ENCODE measurements at places on chromosomes 1 and 21. TPM values are rescaled to one million over a fixed set of nuclear protein-coding genes. Genes with fewer than 3 reads are reported as not detected.
A peak's percentile ranks its signal among the peaks of the same experiment; 100 is the strongest.

The MPL gene
- total RNA-seq, result not detected

DNA sequence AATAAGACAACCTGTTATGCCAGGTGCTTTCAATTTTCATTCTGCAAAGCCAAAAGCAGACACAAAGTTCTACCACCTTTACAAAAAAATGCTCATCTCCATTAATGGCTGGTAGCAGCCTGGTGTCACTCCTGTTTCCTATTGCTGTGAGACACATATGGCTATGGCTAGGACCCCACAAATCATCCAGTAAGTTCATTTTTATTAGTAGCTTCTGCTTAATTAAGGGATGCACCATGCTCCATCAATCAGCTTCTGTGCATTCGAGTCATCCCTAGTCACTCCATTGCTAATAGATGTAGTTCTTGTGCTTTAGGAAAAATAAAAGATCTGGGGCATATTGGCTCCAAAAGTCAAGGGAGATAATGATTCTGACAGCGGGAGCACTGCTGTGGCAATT lies 257.2 kb downstream of the SPATA17 start:
- H3K36me3 ChIP-seq, result no peaks in the 10 kb centered on the region
- no peak overlapping the region for H3K4me3 ChIP-seq
- H3K4me1 ChIP-seq, result no peaks in the 10 kb centered on the region
- no peak for DNase-seq

GRCh38 chr1:199976496-199977144 lies 50.9 kb upstream of the NR5A2 start:
- peaks cover 17% of the 10 kb centered on the region for H3K4me1 ChIP-seq
- H3K4me3 ChIP-seq, result peak overlapping the region; percentile 41
- peak; percentile 20 for DNase-seq
- H3K27me3 ChIP-seq, result peaks cover 6% of the 10 kb centered on the region

GRCh38 chr1:176880955-176881595 lies 283.4 kb downstream of the ASTN1 start:
- no peaks in the 10 kb centered on the region for H3K4me1 ChIP-seq
- H3K27ac ChIP-seq, result no peak overlapping the region
- no peaks in the 10 kb centered on the region for H3K36me3 ChIP-seq
- peaks cover 2% of the 10 kb centered on the region for H3K27me3 ChIP-seq
- peak; percentile 85 for DNase-seq

DNA sequence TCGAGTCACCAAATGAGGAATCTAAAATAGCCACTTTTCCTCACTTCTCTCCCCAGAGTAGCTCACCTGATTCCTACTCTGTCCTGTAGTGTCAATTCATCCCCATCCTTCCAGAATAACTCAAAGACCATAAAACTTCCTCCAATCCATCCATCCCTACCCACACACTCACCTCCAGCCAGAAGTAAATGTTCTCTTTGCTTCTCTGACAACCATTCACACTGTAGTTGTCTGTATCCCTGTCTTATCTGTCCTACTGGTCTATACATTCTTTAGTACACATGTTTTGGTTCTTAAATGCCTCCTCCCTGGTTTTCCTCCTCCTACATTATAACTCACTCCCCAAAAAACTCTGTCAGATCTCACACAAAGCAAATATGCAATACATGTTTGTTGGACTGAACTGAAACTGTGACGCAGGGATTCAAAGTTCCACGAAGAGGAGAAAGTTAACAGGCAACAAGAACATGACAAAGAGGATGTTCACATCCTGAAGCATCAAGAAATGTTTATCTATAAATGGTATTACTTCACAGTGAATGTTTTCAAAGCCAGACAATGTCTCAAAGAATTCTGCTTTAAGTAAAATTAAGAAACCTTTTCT lies 11.0 kb downstream of the TP53BP2 start:
- H3K4me1 ChIP-seq, result peaks cover 15% of the 10 kb centered on the region
- H3K36me3 ChIP-seq, result no peaks in the 10 kb centered on the region
- H3K27ac ChIP-seq, result no peak overlapping the region
- no peak overlapping the region for H3K4me3 ChIP-seq
- H3K27me3 ChIP-seq, result no peaks in the 10 kb centered on the region
- DNase-seq, result no peak

The CFAP126 gene
- not detected for total RNA-seq

- peaks cover 4% of the 10 kb centered on the region for H3K4me1 ChIP-seq
- no peak for DNase-seq
- no peak overlapping the region for H3K27ac ChIP-seq
- no peaks in the 10 kb centered on the region for H3K36me3 ChIP-seq
These were observed 64.3 kb upstream of the RAVER2 start for GRCh38 chr1:64680599-64680998.

DNA sequence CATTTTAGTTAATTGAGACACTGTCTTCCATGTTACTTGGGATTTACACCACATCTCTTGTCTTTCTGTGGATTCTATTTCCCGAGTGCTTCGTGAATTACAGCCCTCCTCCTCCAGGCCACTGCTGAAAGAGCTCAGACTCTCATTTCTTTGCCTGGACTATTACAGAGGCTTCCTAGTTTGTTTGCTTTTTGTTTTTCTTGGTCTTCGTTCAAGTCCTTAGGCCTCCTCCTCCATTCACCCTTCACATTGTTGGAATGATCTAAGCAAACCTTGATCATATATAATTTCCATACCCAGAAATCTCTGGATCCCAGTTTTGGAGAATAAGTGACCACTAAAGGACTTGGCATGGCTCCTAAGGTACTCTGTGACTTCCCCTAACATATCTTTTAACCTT lies 94.1 kb downstream of the CNIH3 start:
- H3K4me1 ChIP-seq, result no peaks in the 10 kb centered on the region
- peaks cover 3% of the 10 kb centered on the region for H3K36me3 ChIP-seq
- no peak overlapping the region for H3K4me3 ChIP-seq
- H3K27me3 ChIP-seq, result peaks cover 4% of the 10 kb centered on the region

The CCDC181 gene
- total RNA-seq, result 1.1 TPM

DNA sequence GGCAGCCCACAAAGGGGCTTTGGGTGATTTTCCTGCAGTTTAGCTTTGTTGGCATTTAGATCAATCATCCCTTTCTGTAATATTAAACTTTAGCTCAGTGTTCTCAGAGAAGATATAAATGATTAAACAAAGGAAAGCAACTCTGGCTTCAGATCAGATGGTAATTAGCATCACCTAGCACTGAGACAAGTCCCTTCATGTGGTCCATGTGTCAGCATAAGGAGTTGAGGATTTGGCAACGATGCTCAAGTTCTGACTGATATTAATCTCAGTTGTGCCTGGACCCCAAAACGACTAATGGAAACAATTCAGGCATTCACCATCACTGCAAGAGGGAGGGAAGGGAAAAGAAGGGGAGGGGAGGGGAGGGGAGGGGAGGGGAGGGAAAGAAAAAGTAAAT lies 60.4 kb downstream of the SEC16B start:
- peaks cover 5% of the 10 kb centered on the region for H3K27me3 ChIP-seq
- H3K4me1 ChIP-seq, result no peaks in the 10 kb centered on the region

DNA sequence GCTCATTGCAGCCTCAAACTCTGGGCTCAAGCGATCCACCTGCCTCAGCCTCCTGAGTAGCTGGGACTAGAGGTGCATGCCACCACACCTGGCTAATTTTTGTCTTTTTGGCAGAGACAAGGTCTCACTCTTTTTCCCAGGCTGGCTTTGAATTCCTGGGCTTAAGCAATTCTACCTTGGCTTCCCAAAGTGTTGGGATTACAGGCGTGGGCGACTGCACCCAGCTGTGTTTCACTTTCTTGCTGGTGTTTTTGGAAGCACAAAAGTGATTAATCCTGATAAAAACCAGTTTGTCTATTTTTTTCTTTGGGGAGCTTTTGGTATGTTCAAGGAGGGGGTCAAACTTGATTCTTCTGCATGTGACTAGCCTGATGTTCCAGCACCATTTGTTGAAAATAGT lies 19.3 kb downstream of the RNF11 start:
- no peaks in the 10 kb centered on the region for H3K36me3 ChIP-seq
- peaks cover 3% of the 10 kb centered on the region for H3K27me3 ChIP-seq
- H3K27ac ChIP-seq, result no peak overlapping the region
- peaks cover 6% of the 10 kb centered on the region for H3K4me1 ChIP-seq

The TTC22 gene
- total RNA-seq, result not detected

- H3K27ac ChIP-seq, result no peak overlapping the region
- no peak for DNase-seq
- H3K36me3 ChIP-seq, result no peaks in the 10 kb centered on the region
- H3K4me1 ChIP-seq, result no peaks in the 10 kb centered on the region
- no peak overlapping the region for H3K4me3 ChIP-seq
These were observed 80.8 kb upstream of the UBE2U start for GRCh38 chr1:64122588-64122987.

GRCh38 chr1:107795994-107796393 lies 169.0 kb downstream of the VAV3 start:
- no peaks in the 10 kb centered on the region for H3K36me3 ChIP-seq
- H3K27ac ChIP-seq, result no peak overlapping the region
- H3K4me3 ChIP-seq, result no peak overlapping the region
- H3K27me3 ChIP-seq, result no peaks in the 10 kb centered on the region
- no peak for DNase-seq
- peaks cover 14% of the 10 kb centered on the region for H3K4me1 ChIP-seq

DNA sequence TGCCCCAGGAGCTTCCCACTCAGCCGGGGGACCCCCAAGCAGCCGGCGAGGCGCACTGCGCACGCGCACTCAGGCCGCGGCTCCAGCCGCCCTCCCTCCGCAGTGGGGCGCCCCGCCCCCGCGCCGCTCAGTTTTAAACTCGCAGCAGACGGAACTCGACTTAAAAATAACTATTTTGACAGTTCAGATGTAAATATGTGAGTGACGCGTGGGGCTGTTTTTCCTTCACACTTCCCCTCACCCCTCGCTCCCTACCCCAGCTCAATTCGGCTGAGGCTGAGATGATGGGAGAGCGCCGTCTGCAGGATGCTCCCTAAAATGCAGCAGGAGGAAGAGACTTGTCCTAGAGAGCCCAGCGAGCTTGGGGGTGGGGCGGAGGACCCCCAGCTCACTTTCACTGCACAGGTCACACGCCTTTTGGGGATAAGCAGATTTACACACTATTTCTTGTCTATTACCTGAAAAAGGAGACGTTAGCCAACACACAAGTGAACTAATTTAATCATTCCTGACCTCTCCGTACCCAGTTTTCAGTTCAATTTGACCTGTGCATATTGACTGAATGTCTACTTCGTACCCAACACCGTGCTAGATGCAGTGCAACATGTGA lies 8.9 kb upstream of the LEMD1 start:
- H3K4me1 ChIP-seq, result peaks cover 37% of the 10 kb centered on the region
- H3K27ac ChIP-seq, result peak overlapping the region; percentile 23
- no peaks in the 10 kb centered on the region for H3K36me3 ChIP-seq
- peaks cover 12% of the 10 kb centered on the region for H3K27me3 ChIP-seq
- H3K4me3 ChIP-seq, result peak overlapping the region; percentile 87

- H3K36me3 ChIP-seq, result no peaks in the 10 kb centered on the region
- H3K4me1 ChIP-seq, result peaks cover 7% of the 10 kb centered on the region
- H3K27me3 ChIP-seq, result peaks cover 2% of the 10 kb centered on the region
- no peak for DNase-seq
These were observed 71.4 kb upstream of the RAB4A start for GRCh38 chr1:229199261-229200243.

DNA sequence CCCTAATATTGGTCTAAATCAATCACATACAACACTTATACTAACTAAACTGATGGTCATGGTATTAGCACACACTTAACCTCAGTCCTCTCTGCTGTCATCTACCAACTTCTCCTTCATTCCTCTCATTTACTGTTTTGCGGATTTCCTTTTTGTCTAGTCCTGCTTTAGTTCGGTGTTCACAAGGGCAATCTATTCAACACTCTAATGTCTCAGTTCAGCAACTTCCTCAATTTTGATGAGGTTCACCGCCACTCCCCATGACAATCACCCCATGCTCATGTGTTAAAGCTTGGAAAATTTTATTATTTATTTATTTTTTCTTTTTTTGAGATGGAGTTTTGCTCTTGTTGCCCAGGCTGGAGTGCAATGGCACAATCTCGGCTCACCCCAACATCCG lies 301.1 kb downstream of the PTPRC start:
- no peaks in the 10 kb centered on the region for H3K36me3 ChIP-seq
- H3K27me3 ChIP-seq, result no peaks in the 10 kb centered on the region
- H3K27ac ChIP-seq, result no peak overlapping the region
- DNase-seq, result no peak
- no peak overlapping the region for H3K4me3 ChIP-seq
- H3K4me1 ChIP-seq, result no peaks in the 10 kb centered on the region

DNA sequence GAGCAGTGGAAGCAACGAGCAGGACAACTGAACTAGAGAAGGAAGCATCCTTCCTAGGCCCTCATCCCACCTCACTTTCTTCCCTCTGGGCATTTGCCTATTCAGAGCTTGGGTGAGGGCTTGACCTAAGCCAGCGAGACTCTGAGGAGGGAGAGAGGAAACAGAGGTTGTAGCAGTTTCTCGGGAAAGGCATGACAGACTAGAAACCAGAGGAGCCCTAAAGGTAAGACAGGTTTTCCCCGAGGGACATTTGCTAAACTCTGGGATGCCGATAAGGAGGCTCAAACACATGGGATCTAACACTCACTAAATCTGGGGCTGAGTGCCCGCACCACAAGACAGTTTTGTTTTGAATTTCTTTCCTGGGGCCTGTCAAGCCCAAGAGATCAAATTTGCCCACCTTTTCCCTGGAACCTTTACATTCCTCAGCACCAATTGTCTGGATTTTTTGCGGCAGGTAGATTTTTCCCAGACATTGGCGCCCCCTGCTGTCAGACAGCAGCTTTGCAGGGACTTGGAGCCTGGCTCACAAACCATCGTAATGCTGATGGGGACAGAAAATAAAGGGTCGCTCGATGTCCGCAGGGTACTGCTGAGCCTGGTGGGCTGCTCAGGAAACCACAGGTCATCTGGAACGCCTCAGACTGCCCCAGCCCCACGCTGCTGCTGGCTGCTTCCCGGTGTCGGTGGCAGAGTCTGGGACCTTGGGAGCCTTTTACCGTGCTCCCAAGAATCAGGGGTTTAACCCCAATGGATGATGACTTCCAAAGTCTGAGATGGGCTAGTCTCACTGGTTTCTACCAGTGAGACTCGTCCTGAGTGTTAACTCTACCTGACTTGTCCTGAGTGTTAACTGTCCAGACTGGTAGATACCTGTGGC lies 23.4 kb upstream of the TSPAN2 start:
- DNase-seq, result peak; percentile 72
- H3K36me3 ChIP-seq, result no peaks in the 10 kb centered on the region
- no peaks in the 10 kb centered on the region for H3K4me1 ChIP-seq
- H3K4me3 ChIP-seq, result no peak overlapping the region

DNA sequence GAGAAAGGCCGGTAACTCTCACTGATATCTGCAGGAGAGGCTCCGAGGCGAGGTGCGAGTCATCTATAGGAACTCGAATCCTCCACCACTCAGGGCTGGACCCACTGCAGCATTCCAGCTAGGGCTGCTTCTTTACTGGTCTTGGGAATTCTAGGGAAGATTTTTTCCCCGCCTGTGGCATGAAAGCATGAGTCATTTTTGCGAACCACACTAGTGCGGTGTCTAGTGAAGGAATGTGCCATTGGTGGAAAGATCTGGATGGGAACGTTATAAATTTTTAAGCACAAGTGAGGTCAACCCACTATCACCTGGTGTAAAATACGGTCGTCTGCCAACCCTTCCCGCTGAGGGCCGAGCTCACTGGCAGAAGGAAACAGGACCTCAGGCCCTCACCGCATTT lies 49.7 kb downstream of the SYF2 start:
- H3K27me3 ChIP-seq, result peaks cover 2% of the 10 kb centered on the region
- H3K27ac ChIP-seq, result no peak overlapping the region
- H3K4me3 ChIP-seq, result no peak overlapping the region
- DNase-seq, result no peak
- peaks cover 3% of the 10 kb centered on the region for H3K4me1 ChIP-seq

The KIF14 gene
- 2.9 TPM for total RNA-seq
